ENCODE measurements at places on chromosomes 5 and 9. TPM values are rescaled to one million over a fixed set of nuclear protein-coding genes. Genes with fewer than 3 reads are reported as not detected.

Gene PRRT1B
- total RNA-seq, result not detected

Gene CCNI2
- total RNA-seq, result 11.2 TPM

Gene RACK1
- 1,850 TPM for total RNA-seq

Gene OR1Q1
- not detected for total RNA-seq

Gene GLDC
- total RNA-seq, result 0.34 TPM

Gene DCTN4
- 40.6 TPM for total RNA-seq

Gene PLPP7
- not detected for total RNA-seq

Gene PPP1R26
- 1.0 TPM for total RNA-seq

Gene SPZ1
- not detected for total RNA-seq

Gene ISL1
- not detected for total RNA-seq

Gene PCDHGB7
- 0.39 TPM for total RNA-seq

Gene ENTPD8
- total RNA-seq, result not detected

Gene APC
- 24.5 TPM for total RNA-seq

Gene ROPN1L
- total RNA-seq, result 3.7 TPM

Gene PTPRD
- not detected for total RNA-seq

Gene PHF2
- total RNA-seq, result 29.5 TPM

Gene SEC61B
- total RNA-seq, result 162 TPM

Gene ZNF608
- total RNA-seq, result not detected

Gene BTNL9
- not detected for total RNA-seq

Gene GOLGA1
- 15.3 TPM for total RNA-seq

Gene PHYKPL
- 128 TPM for total RNA-seq

Gene SPOCK1
- 0.16 TPM for total RNA-seq

Gene ZNF879
- total RNA-seq, result 3.2 TPM

Gene CYSRT1
- 0.23 TPM for total RNA-seq

Gene ADAMTS19
- total RNA-seq, result not detected

Gene PHF24
- not detected for total RNA-seq

Gene CCDC180
- 5.9 TPM for total RNA-seq

Gene LIFR
- total RNA-seq, result not detected

Gene CDC20B
- total RNA-seq, result 0.32 TPM

Gene CXCL14
- total RNA-seq, result not detected

Gene FAM169A
- 1.8 TPM for total RNA-seq

Gene TCF7
- total RNA-seq, result 30.8 TPM

Gene FOXD4L3
- total RNA-seq, result 0.16 TPM

Gene MAP1B
- total RNA-seq, result 0.09 TPM

Gene CAVIN4
- 0.66 TPM for total RNA-seq

Gene ACTBL2
- not detected for total RNA-seq

Gene TMEM174
- total RNA-seq, result not detected

Gene SHLD3
- 4.3 TPM for total RNA-seq

Gene GFI1B
- total RNA-seq, result not detected

Gene SPINK5
- total RNA-seq, result not detected

Gene BAAT
- total RNA-seq, result not detected

Gene GALNT12
- total RNA-seq, result 4.0 TPM

Gene SNAPC3
- total RNA-seq, result 42.9 TPM

Gene SPINK4
- not detected for total RNA-seq

Gene PTAR1
- total RNA-seq, result 65.7 TPM

Gene SEMA6A
- total RNA-seq, result not detected

Gene WDR38
- total RNA-seq, result not detected

All from T-helper 2 cell treated with Interferon-gamma antibody and Interleukin-4, amounts not matched to agents 100 ng/mL and 5 ng/mL, for 36 hours (primary cell).